Activated CD8-positive, alpha-beta memory T cell treated with anti-CD3 and anti-CD28 coated beads for 1 hour (primary cell): ENCODE measurements at places on chromosomes 2 and 18.

GRCh38 chr2:167785606-167786216, 461.7 kb downstream of the STK39 start:
- no peak for DNase-seq

DNA sequence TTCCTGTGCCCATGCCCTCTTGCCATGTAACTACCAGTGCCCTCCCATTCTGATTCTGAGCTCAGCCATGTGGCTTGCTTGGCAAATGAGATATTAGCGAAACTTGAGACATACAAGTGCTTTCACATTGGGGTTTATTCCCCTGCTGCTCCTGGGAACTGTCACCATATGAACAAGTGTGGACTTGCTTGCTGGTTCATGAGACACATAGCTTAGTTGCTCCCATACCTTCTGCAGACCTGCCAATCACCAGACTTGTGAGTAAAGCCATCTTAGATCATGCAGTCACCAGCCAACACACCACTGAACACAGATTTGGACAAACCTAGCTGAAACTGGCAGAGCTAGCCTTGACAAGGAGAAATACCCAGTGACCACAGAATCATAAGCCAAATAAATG, 155.1 kb downstream of the SS18 start:
- DNase-seq: no peak

DNA sequence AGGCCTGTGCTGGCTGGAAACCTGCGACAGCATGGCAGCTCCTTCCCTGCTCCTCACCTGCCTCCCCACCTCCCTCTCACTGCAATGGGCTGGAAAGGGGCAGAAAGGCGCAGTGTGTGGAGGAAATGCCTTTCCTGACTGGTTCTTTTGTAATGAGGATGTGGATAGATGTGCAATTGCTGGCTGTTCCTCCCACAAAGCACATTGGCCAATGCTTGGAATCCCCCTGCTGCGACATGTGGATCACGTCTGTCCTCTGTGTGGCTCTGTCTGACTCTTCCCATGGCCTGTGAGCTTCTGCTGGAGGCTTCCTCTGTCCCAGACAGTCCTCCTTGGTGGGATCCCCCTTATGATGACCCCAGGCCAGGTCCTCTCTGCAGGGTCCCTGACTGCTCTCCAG, 172.5 kb downstream of the NCK2 start:
- no peak for DNase-seq

GRCh38 chr18:3998698-3999333, 456.3 kb downstream of the DLGAP1 start:
- DNase-seq: no peak

DNA sequence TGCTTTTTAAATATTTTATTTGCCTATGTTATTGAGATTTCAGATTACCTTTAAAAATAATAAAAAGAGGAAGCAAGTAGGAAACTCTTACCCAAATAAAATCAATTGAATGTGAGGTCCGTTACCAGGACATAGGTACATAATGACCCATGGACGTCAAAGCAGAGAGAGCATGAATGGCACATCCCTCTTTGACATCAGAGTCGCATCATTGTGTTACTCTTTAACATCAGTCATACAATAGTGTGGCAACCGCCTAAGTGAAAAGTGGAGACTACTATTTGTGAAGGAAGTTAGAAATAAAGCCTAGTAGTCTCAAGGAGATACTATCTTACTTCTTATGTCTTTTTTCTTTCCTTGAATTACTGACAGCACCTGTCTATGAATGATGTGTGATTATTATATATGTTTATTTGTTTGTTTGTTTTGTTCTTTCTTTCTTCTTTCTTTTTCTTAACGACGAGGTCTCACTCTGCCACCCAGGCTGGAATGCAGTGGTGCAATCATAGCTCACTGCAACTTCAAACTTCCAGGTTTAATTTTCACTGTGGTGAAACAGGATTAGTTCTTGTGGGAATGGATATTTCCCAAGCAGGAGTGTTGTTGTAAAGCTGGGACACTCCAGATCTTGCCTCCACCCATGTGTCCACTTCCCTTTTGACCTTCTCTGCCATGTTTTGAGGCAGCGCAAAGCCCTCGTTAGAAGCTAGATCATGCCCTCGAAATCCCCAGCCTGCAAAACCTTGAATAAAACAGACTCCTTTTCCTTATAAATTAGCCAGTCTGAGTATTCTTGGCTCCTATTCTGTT, 407.2 kb upstream of the NETO1 start:
- no peak for DNase-seq

GRCh38 chr2:819601-820000, 131.0 kb upstream of the SNTG2 start:
- no peak for DNase-seq

DNA sequence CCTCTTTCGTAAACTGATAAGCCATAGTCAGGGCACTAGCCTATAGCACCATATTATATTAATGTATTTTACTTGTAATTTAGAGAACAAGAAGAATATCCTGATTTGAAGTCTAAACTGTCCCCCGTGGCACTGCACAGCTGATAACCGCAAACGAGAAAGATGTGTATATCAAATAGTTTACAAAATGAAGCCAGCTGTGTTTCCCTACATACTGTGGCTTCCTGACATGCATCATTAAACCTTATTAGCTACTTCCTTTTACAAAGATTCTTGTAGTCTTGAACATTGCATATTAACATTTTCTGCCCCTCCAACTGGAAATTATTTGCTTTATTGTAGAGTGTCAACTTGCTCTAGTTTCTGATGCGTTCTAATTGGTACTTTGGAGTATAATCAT, 153.5 kb upstream of the NFATC1 start:
- DNase-seq: no peak

GRCh38 chr2:209331291-209331844, 92.5 kb upstream of the MAP2 start:
- DNase-seq: no peak

DNA sequence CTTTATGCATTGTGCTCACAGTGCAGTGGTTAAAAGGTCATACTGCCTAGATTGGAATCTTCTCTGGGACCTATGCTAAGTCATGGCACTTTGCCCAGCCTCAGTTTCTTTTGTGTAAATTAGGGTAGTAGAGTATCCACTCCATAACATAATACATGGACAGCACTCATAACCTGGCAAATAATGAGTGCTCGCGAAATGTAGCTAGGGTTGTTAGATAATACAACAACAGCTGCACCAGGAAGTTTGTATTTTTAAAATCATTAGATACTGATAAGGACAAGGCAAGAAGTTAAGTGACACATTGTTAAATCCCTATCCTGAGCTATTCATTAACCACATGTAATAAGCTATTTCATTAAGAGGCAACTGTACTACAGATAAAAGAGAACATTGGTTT, 13.8 kb upstream of the PLA2R1 start:
- no peak for DNase-seq

DNA sequence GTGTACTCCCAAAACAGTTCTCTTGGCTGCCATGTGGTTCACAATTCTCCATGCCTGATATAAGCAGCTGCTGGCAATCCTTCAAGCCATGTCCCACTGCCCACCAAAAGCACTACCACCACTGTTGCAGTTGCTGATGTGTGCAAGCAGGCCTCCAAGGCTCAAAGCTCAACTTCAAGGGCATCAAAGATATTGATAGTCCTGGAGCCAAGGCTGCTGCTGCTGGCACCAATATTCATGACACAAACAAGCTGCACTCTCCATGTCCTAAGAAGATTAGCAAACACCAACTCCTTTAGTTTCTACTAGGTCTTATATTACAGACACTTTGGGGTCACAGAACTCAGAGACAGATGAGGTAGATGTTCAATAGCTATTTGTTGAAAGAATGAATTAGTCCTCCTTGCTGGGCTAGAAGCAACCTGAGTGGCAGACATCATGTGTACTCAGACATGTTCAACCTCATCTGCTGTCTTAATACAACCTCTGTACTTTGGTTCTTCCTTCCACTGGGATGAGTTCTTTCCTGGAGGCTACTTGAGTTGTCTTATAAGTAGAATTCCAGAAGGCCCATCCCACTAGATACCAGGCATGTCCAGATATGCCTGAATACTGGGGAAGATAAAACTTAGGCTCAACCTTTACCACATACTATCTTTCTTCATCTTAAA, 104.5 kb upstream of the UGP2 start:
- DNase-seq: no peak

GRCh38 chr2:83142934-83143333, 1316.1 kb downstream of the SUCLG1 start:
- no peak for DNase-seq

DNA sequence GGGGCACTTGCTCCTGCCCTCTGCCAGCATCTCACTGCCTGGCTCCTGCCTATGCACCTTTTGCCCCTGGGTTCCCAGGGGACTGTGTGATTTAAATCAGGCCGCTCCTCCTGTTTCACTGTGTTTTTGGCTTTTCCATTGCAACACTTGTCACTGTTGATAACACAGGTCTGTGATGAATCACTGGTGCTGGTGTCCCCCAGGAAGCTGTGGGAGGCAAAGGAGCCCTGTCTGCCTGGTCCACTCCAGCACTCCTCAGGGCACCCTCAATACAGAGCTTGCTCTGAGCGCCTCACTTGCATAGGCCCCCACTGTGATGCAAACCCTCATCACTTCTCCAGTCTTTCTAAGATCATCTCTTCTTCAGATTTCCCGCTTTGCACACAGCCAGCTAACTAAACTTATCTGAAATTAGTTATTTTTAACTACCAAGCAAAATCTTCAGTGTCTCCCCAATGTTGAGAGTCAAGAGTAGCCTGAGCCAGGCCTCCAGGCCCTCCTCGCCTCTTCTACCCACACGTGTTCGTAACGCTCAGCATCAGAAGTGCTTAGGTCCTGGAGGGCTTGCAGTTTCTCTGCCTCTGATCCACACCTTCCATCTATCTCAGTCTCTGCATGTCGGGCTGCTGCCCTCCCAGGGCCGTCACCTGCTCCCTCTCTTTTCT, 2.8 kb downstream of the TMEM18 start:
- DNase-seq: no peak

DNA sequence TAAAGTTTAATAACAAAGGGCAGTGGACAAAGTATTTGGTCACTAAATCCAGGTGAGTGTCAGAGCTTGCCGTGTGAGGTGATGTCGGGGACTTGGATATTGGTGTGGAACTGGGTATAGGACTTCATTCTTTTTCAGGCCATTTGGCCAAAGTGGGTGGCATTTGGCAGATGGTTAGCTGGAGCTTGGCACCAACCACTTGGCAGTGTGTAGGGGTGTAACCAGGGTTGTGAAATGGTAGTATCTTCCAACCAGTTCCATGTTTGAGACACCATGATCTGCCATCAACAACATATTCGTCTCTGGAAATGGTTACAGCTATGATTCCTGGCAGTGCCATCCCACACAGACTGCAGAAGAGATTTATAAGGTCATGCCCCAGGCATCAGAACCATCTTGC, 113.9 kb downstream of the CCDC85A start:
- no peak for DNase-seq

DNA sequence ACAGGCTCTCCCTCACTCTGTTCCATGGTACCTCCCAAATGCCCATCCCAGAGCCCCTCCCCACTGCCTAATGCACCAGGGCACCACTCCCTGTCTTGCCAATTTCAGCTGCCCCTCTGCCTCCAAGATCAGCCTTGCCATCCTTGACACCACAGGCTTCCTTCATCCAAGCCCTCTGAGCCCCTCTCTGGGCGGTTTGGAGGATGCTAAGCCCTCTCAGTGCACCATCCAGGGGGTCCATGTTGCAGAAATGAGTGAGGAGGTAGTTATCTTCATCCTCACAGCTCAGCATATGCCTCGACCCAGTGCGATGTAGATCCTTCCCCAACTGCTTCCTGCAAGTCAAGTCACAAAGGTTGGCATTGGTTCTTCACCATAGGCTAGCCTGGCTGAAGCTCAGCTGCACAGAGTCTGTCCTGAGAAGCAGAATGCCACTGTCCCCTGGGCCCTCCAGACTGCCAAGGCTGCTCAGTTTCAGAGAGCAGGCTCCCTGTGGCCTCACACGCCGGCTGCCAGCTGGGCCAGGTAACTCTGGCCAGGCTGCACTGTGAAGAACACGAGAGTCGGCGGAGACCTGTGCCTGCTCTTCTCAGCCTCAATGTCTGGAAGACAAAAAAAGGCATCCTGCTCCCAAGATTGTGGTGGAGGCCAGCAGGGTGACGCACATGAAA, 9.9 kb upstream of the MAP3K2 start:
- no peak for DNase-seq

DNA sequence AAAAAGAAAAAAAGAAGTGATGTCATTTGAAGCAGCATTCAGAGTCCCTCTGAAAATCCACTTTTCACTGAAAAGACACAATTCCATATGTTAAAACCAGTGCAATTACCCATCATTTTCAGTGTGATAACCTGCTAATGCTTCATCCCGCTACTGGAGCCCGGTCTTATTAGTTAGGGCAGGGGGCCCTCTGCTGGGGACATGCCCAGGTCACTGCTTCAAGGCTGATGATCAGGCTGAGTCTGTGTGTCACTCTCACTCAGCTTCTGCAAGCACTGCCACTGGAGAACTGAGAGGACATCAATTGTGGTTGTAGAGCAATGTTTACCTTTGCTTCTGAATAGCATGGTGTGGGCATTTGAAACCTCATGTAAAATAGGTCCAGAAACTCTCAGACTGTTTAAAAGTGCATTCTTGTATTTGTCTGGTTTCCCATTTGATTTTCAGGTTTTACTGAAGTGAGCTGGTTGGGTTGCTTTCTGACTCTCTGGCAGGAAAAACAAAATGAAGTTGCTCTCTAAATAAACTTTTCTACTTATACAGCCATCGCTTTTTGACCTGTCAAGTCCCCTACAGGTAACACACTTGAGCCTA, 49.2 kb upstream of the NXPH2 start:
- DNase-seq: no peak

DNA sequence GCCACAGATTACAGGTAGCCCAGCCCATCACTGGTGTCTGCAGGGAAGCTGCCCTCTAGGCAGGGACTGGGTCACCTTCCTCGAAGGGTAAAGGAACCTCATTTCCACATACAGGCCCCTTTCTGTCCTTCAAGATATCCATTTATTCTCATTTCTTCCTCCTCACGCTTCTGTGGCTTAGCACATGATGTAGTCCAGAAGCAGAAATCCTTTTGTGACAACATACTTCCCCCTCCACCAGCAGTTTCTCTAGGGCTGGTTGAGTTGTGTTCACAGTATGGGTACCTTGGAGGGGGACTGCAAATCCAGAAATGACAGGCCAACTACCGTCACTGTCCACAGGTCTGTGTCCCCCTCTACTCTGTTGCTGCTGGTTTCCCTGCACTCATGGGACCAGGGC, 364.9 kb downstream of the ANAPC1 start:
- DNase-seq: no peak

DNA sequence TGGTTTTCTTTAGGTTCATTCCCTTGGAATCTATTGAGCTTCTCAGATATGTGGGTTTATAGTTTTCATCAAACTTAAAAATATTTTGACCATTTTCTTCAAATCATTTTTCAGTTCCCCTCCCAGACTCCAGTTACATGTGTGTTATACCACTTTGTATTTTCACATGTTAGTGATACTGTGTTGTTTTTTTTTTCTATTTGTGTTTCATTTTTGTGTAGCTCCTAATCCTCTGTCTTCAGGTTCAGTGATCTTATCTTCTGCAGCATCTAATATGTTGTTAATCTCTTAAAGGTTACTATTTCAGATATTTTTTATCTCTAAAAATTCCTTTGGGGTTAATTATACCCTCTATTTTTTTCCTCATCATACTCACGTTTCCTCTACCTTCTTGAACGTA, 51.2 kb downstream of the STRADB start:
- no peak for DNase-seq
